Stimulated activated naive CD8-positive, alpha-beta T cell treated with anti-CD3 and anti-CD28 coated beads, Interleukin-15, amount 100 ng/mL, for 72 hours (primary cell): ENCODE measurements at places on chromosomes 5 and 9.

DNA sequence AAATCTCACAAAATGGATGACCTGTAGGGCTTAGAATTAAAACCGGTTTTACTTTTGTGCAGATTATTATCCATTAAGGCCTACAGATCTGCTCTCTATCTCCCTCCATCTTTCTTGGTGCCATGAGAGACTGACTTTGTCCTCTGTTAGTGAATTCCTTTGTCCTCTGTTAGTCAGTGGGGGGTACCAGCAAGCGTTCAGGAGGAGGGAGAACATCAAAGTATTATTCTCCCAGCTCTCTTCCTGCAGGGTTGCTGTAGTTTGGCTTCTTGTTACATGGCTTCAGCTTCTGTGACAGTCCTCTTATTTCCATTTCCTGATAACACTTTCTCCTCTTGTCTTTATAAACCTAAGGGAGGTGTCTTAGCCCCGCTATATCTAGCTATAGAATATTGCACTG, 850.5 kb upstream of the SEMA6A start:
- no peak for DNase-seq

DNA sequence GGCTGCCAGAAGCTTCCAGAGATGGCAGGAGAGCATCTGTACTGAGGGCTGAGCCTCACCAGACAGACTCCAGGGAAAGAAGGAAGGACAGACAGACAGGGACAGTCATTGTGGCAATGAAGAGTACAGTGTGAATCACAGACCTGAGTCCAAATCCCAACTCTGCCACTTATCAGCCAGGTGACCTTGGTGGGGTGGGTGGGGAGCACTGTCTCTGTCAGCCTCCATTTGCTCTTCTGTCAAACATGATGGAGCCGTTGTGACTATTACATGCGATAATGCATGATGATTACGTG, 85.9 kb upstream of the FSTL4 start:
- DNase-seq, result no peak

DNA sequence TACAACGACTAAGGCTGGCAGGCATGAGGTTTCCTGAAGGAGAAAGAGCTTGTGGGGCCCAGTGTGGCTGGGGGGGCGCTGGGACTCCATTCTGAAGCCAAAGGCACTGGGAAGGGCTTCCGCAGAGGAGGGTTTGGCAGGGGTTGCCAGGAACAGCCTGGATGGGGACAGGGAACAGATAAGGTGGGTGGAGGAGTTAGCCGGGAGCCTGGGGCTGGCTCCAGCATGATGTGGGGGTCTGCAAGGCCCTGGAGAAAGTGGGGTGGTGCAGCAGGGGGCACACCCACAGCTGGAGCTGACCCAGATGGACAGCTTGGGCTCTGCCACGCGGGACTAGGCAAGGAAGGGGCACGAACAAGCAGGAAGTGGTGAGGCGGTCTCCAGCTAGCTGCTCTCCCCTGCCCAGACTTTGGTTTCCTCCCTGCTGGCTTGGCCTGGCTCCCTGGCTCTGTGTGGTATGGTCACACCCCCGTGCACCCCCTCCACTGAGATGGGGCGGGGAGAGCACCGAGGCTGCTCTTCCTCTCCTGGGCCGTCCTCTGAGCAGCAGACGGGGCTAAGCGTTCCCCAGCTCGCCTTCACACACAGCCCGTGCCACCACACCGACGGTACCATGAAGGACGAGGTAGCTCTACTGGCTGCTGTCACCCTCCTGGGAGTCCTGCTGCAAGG, at the start of gene LTC4S:
Gene LTC4S (plus strand): TSS at position 519 of the 672 bp plus-strand sequence. CDS start 95 bp downstream, at position 614.
- DNase-seq, result peak; percentile 68

GRCh38 chr5:165004175-165004574, 1498.8 kb downstream of the MAT2B start:
- DNase-seq, result no peak

GRCh38 chr9:32742296-32742695, 41.0 kb upstream of the TMEM215 start:
- no peak for DNase-seq

- DNase-seq, result no peak
Observed at GRCh38 chr5:34771076-34771475, 67.9 kb upstream of the TTC23L start.

- no peak for DNase-seq
Observed at GRCh38 chr5:134398609-134399155, 13.0 kb downstream of the CDKN2AIPNL start.

- no peak for DNase-seq
Observed at GRCh38 chr5:170614720-170615119, 110.9 kb downstream of the KCNIP1 start.

GRCh38 chr5:83512061-83512745, 40.7 kb downstream of the VCAN start:
- no peak for DNase-seq

- DNase-seq, result peak; percentile 53
Observed at GRCh38 chr5:16936150-16936988, at the start of gene MYO10. TSS of gene MYO10 (minus strand) at chr5:16936288. CDS start at chr5:16935808, 480 bp downstream.

DNA sequence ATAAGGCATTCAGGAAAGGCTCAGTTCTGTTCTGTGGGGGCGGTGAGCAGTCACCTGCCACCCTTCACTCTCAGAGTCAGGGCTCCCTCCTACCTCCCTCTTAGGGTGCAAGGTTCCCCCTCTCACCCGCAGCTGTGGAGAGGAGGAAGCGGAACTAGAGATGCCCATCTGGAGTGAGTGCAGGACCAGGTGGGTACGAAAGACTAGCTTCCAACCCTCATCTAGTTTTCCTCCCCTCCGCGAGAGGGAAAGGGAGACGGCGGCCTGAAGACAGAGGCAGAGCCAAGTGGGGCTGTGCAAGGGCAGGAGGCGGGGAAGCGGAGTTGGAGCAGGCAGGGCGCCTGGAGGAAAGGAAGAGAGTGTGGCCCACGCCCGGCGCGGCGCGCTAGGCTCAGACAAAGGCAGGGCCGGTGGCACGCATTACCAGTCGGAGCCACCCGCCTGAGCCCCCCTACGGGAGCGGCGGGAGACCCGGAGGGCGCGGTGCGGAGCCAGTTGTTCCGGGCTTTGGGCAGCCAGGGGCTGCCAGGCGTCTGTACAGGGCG, 7.3 kb downstream of the PRR7 start:
- no peak for DNase-seq

- DNase-seq, result peak; percentile 8
Observed at GRCh38 chr5:121963392-121963791, 1.6 kb downstream of the SRFBP1 start.

DNA sequence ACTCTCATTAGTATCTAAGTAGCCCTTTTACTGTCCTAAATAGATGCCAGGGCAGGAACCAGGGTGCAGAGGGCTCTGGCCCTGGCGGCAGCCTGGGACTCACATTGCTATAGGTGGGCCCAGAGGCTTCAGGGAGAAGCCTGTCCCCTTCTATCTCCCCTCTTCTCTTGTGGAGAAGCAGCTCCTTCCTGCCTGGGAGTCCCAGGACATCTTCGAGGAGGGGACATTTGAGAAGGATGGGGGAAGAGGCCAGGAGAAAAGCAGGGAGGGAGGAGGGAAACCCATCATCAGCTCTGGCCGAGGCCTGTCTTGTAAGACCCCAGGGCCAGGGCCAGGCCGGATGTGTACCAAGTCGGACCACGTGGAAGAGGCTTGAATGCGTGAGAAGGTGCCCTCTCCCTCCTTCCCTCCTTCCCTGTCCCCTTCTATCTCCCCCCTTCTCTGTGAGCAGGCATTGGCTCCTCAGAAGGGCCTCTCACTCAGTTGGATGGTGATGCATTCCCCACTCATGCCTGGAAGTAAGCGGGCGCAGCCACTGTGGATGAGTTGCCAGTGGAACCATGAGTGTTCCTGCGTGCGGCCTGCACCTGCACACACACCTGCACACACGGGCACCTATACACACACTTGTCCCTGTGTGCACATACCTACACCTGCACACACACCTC, 20.7 kb upstream of the LPCAT1 start:
- DNase-seq, result no peak

GRCh38 chr5:14976486-14976885, 104.9 kb upstream of the ANKH start:
- no peak for DNase-seq

GRCh38 chr5:7779019-7780005, 71.6 kb downstream of the CFAP90 start:
- DNase-seq, result no peak

DNA sequence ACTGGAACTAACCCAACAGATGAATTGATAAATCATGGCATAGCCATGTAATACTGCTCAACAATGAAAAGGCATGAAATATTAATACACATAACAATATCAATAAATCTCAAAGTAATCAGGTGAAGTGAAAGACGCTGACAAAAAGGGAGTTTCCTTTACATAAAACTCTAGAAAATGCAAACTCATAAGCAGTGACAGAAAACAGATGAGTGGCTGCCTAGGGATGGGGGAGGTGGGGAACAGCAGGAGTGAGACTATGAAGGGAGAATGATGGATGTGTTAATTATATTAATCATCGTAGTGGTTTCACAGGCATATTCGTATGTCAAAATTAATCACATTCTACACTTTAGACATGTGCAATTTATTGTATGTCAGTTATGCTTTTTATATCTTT, 59.8 kb upstream of the SHC3 start:
- DNase-seq, result no peak

DNA sequence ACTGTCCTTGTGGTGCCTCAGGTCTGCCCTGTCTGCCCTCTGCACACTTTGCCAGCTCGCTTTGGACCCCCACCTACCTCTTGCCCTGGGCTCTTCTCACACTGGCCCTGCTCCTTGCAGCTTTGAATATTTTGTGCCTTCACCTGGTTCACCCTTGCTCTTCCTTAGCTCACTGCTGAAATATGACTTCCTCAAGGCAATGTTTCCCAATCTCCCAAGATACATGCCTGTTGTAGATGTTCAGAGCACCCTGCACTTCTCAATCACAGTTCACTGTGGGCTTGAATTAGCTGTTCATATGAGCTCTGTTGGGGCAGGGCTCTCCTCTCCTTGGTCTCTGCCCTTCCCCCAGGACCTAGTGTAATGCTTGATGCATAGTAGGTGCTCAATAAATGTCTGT, 8.0 kb downstream of the AFAP1L1 start:
- no peak for DNase-seq

DNA sequence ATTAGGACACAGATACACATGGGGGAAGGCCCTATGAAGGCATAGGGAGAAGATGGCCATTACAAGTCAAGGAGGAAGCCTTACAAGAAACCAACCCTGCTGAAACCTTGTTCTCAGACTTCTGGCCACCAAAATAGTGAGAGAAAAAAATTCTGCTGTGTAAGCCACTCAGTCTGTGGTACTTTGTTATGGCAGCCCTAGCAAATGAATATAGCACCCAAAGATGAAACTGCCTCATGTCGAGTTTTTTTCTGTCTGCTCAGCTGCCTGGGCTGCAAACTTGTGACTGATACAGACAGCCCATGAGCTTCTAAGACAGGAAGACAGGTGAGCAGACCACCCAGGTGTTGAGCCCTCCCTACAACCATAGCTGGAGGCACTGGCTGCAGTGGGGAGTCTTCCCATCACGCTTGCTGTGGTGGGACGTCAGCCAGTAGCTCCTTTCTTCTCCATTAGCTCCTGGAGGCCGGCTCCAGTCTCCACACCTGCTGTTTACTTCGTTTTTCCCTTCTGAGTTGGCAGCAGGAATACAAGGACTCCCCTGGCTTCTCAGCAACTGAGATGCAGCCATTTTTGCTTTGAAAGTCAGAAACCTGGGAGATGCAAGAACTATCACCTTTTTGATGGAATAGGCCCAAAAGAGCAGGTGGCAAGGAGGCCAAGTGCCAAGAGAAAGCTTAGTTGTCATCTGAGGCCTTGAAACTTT, 164.9 kb downstream of the SEMA6A start:
- DNase-seq, result no peak

- no peak for DNase-seq
Observed at GRCh38 chr9:126084008-126084407, 242.6 kb upstream of the MVB12B start.

DNA sequence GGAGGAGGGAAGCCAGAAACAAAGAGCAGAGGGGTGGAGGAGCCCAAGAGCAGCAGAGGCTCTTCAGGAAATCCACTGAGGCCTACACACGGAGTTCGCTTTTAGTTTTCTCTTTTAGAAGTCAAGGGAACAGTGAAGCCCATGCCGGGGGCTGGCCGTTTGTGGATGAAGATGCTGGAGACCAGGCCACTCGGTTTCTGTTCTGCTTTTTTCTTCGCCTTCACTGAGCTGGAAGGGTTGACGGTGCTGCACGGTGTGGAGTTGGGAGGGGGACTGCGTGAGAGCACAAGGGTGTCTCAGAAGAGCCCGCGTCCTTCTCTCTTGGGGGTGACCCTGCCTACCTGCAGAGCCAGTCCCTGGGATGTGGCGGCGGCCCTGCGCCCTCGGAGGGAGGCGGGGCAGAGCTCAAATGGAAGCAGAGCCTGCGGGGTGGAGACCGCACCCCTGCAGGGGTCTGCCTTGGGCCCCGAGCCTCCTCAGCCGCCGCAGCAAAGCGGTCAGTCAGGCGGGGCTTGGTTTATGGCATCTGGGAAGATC, 68.5 kb upstream of the CACNA1B start:
- DNase-seq, result no peak
